CD4-positive, alpha-beta T cell treated with Interleukin-10 for 1 hour (primary cell): ENCODE measurements at places on chromosomes 3 and 15.

- DNase-seq = no peak
These were observed 36.1 kb downstream of the IGF1R start for GRCh38 chr15:98684436-98684835.

DNA sequence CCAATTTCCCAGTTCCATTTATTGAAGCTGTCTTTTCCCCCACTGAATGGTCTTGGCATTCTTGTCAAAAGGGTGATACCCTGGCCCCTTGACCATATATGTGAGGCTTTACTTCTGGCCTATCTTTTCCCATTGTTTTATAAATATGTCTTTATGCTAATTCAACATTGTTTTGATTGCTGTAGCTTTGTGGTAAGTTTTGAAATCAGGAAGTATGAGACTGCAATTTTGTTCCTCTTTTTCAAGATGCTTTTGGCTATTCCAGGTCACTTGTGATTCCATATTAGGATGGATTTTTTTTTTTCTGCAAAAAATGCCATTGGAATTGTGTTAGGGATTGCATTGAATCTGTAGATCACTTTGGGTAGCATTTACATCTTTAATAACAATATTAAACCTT, 141.2 kb upstream of the MANF start:
- no peak for DNase-seq

- no peak for DNase-seq
These were observed 293.3 kb downstream of the MEX3B start for GRCh38 chr15:81752546-81752942.

DNA sequence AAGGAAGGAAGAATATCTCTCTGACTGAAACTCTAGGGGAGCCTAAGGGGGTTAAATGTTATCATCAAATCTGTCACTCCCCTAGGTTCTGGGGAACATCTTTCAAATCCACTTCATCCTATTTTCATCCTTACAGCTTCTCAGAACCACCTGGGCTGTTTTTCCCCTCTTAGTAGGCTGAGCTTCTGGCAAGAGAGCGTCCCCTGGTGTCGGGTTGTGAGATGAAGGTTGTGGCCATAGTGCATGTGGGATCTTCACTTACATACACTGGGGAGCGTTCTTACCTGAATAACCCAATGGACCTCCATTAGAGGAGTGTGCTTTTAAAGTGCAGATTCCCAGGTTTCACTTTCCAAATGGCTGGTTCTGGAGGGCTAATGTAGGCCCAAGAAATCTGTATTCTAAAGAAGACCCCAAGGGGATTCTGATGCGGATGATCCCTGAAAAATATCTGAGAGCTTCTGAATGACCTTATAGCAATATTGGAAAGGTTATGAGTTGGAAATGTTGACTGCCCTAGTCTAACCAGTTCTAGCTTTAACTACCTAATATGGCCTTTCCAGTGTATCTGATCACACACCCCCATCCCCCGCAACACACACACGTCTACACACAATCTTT, 663.7 kb downstream of the AGBL1 start:
- DNase-seq = peak; percentile 62

DNA sequence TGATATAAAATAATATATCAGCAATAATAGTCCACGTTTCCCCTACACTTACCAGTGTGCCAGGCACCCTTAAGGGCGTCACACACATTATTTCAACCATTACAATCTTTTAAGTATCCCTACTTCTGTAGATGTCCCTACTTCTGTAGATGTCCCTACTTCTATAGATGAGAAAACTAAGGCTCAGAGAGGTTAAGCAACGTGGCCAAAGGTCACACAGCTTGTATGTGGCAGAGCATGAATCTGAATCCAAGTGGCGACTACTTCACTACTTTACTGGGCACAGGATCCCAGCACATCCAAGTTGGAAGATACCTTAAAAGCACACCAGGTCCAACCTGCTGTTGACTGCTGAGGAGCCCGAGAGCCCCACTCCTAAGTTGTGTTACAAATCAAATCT, 77.5 kb downstream of the TLE3 start:
- DNase-seq = no peak

- no peak for DNase-seq
These were observed 56.4 kb downstream of the PLD1 start for GRCh38 chr3:171753665-171754408.

DNA sequence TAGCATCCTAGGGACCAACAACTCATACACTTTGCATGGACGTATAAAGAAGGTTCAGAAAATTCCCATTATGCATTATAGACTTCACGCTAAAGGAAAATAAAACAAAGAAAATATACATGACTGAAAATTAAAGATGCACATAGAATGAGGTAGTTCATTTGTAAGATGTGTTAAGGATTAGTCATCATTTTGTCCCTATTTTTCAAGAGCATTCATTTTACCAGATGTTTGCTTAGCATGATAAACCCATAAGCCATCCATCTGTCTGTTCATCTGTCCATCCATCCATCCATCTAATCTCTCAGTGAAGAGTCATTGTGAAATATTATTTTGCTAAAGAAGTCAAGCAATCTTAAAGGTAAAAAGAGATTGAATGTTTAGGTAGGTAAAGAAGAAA, 80.3 kb downstream of the TFG start:
- no peak for DNase-seq

DNA sequence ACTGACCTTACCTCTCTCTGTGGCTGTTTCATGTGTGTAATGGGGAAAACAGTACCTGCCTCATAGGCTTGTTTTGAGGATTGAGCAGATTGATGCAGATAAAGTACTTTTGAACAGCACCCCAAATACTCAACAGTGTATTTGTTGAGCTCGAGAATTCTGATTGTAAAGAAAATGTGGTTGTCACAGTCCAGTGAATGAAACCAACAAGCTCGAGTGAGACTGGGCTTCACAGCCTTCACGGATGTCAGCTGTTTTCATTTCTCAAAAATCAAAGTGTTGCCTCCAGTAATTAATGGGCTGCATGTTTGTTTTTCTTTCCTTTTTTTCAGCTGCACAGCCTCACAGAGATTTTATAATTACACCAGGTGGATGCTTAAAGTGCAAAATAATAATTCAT, 43.7 kb downstream of the PARP15 start:
- no peak for DNase-seq

DNA sequence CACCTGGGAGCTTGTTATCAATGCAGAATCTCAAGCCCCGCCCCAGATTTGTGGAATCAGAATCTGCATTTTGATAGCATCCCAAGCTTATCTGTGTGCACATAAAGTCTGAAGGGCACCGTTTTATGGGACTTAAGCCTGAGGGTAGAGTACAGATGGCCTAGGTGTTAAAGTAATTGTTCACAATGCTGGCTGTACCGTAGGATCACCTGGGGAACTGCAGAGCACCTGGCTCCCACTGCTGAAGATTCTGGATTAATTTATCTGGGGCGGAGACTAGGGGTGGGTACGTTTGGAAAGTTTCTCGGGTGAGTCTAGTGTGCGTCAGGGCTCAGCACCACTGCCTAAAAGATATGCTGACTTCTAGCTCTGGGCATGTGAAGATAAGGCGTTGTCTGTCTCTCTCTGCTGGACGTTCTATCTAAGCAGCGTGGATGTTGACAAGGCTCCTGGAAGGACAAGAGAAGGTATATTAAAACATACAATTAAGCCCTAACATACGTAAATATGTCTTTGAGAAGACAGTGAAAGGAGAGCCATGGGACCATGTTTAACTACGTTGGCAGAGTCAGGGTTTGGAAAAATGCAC, 63.2 kb upstream of the RASGRP1 start:
- DNase-seq = no peak

- no peak for DNase-seq
These were observed 25.8 kb downstream of the P2RY1 start for GRCh38 chr3:152860736-152861135.

DNA sequence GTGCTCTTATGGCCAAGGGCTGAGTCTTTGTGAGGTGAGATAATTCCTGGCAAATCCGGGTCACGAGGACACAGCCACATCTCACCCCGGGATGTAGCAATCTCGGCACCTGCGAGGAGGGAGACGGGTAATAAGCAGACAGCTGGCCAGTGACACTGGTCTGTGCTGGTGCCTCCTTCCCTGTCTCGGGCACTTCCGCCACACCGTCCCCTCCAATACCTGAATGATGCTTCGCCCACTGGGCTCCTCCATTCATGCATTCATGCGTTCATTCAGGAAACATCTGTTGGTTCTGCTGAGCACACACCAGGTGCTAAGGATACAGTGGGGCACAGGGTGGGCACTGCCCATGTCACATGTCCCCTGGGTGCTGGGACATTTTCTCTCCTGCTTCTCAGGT, 60.1 kb downstream of the ATP10A start:
- DNase-seq = no peak

DNA sequence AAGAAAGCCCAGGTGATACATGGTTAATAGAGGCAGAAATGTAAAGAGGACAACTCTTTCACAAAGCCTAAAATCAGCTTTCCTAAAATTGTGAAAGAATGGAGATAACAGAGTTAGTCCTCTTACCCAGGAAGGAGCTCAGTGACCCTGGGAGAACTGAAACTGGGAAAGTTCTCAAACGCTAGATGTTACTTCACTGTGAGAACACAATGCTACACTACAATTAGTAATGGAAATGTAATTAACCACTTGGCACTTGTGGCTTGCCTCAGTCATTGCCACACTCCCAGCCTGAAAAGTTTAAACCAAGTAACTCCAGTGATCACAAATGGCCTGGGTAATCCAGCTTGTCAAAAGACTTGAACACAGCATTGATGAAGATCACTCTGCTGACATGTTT, 102.7 kb upstream of the FGF7 start:
- DNase-seq = no peak

DNA sequence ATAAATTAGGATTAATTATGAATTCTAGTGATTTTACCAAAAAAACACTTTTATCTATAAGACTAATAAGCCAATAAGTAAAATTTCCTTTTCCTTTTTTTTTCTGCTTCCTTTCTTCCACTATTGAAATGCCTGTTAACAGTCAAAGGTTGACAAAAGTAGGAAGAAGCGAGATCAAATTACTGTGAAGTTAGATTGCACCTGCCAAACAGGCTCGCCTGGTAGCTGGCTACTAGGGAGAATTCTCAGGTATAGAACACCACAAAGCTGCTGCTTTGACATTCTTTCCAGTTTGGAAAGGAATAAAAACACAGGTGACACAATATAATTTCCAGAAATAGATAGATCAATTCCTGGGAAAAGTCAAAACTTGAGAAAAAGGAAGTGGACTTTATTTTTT, 749.0 kb downstream of the NSUN3 start:
- DNase-seq = no peak

DNA sequence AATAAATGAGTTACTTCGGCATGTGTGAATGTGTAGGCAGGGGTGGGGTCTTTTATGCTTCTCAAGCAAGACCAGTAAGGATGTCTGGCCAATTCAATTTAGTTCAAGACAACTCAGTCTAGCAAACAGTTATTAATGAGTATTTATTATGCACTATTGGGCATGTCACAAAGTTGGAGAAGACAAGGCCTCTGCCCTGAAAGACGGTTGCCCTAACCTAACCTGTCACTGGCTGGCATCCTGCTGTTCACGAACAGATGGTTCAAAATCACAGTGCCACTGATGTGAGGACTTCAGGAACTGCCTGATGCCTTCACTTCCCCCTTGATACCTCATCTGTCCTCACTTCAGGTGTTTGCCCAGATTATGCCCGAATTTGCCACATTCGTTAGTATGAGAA, 217.8 kb downstream of the SOX2 start:
- DNase-seq = no peak

GRCh38 chr3:194688200-194688740, 2.6 kb downstream of the FAM43A start:
- DNase-seq = peak; percentile 34

DNA sequence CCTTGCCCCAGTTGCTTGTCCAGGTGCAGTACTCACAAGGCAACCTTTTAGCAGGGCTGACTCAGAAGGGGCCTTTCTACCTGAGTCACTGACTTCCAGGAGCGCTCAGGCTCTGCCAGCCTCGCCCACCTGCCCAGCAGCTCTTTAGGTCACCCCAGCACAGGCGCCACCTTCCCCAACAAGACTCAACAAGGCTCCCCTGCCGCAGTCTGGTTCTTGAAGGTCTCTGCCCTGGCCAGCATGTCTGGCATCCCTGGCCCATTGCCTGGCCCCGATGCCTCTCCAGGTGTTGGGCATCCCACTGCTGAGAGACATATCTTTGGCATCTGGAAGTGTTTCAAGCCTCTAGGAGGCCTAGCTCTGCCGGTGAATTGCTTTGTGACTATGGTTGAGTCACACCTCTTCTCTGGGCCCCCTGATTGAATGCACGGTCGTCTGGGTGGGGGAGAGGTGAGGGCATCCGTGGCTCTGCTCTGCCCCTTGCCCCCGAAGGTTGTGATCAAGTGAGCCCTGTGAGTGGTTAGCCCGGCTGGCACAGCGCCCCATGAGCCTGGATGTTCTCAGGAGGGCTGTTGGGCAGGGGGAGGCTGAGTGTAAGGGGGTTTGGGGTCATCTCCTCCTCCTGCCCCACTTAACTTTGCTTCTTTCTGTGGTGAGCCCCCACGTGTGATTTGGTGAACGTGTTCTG, 21.6 kb downstream of the SNX33 start:
- no peak for DNase-seq

- DNase-seq = no peak
These were observed 131.0 kb downstream of the MEX3B start for GRCh38 chr15:81914734-81915256.

GRCh38 chr3:169954142-169954756, 12.4 kb upstream of the SEC62 start:
- no peak for DNase-seq

DNA sequence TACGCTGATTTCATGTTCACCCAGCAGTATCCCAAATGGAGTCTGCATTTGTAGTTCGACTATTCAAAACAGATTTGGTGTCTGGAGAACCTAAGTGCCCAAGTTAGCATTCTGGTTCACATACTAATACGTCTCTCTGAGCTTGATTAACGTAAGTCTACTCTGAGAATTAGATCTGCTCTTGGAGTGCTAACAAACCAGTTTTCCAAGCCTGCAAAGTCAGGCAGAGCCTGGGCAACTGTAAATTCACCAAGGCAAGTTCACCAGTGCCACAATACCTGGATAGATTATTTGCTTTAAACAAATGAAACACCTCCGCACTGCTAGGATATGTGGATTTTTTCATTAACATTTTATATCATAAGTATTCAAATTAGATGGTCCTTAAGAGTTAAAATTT, 912.6 kb downstream of the ROBO1 start:
- no peak for DNase-seq

- no peak for DNase-seq
These were observed 51.5 kb upstream of the UBP1 start for GRCh38 chr3:33491721-33492120.
